ENCODE measurements at places on chromosomes 6 and 20. TPM values are rescaled to one million over a fixed set of nuclear protein-coding genes. Genes with fewer than 3 reads are reported as not detected.
A peak's percentile ranks its signal among the peaks of the same experiment; 100 is the strongest.

The RNF144B gene
- total RNA-seq, result 14.1 TPM

The ELOVL2 gene
- total RNA-seq, result 1.4 TPM

The MOG gene
- total RNA-seq, result 14.7 TPM

The CSE1L gene
- total RNA-seq, result 38.2 TPM

The CD24 gene
- total RNA-seq, result 0.71 TPM

The PAX1 gene
- total RNA-seq, result not detected

The TAAR6 gene
- total RNA-seq, result not detected

The PBOV1 gene
- total RNA-seq, result not detected

DNA sequence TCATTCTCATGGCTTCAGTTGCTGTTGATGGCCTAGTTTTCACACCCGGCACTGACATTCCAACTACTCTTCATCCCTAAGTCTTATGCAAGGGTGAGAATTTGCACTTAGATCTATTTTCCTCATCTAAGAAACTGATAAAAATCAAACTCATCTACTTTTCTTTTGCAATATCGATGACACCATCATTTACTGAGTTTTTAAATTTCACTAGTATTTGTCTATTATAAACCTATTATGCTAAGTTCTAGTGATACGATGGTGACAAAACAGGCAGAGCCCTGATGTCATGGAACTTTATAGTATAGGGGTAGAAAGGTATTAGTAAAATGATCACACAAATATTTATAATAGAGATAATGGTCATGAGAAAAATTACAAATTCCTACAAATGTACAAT, 167.9 kb upstream of the CITED2 start:
- H3K4me1 ChIP-seq, result no peaks in the 10 kb centered on the region
- no peak overlapping the region for H3K27ac ChIP-seq
- no peak for DNase-seq

- H3K27ac ChIP-seq, result no peak overlapping the region
- H3K27me3 ChIP-seq, result no peaks in the 10 kb centered on the region
- H3K4me3 ChIP-seq, result no peak overlapping the region
Measured at GRCh38 chr6:13375360-13375878, 47.1 kb upstream of the TBC1D7 start.

- DNase-seq, result no peak
- peaks cover 74% of the 10 kb centered on the region for H3K4me1 ChIP-seq
- H3K36me3 ChIP-seq, result peaks cover 19% of the 10 kb centered on the region
Measured at GRCh38 chr20:32206760-32207625, 550 bp downstream of the PLAGL2 start.

DNA sequence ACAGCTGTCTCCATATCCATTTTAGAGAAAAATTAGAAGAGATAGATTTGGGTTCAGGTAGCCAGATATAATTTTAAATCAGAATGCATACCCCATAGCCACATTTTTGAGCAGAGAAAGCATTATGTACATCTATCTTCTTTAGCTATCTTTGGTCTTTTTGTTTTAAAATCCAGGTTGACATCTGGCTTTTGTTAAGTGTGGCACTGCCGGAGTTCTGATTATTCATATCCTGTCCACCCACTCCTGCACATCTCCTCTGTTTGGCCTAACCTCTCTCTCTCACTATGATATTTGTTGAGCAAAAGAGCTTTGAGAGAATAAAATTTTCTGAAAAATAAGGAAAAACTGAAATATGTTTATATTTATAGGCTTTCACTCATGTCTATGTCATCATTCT, 189.7 kb downstream of the PACRG start:
- no peaks in the 10 kb centered on the region for H3K36me3 ChIP-seq
- H3K27ac ChIP-seq, result no peak overlapping the region
- no peak overlapping the region for H3K4me3 ChIP-seq
- no peaks in the 10 kb centered on the region for H3K4me1 ChIP-seq
- no peaks in the 10 kb centered on the region for H3K27me3 ChIP-seq

DNA sequence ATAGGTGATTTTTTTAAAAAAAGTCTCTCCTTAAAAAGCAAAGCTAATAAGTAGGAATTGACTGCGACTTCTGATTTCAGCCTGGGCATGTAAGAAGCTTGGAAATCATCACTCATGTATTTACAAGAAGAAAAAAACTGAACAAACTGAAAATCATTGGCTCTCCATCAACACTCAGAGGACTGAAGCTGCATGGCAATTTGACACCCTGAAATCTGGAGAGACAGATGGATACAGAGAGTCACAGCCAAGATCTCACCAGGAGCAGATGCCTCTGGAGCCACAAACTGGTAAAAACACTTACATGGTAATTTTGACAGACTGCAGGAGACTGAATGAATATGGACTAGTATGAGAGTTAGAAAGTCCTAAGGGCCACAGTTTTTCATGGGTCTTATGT, 191.2 kb upstream of the TCF21 start:
- H3K27me3 ChIP-seq, result no peaks in the 10 kb centered on the region
- H3K27ac ChIP-seq, result peak overlapping the region; percentile 21
- H3K4me1 ChIP-seq, result no peaks in the 10 kb centered on the region
- no peak overlapping the region for H3K4me3 ChIP-seq

DNA sequence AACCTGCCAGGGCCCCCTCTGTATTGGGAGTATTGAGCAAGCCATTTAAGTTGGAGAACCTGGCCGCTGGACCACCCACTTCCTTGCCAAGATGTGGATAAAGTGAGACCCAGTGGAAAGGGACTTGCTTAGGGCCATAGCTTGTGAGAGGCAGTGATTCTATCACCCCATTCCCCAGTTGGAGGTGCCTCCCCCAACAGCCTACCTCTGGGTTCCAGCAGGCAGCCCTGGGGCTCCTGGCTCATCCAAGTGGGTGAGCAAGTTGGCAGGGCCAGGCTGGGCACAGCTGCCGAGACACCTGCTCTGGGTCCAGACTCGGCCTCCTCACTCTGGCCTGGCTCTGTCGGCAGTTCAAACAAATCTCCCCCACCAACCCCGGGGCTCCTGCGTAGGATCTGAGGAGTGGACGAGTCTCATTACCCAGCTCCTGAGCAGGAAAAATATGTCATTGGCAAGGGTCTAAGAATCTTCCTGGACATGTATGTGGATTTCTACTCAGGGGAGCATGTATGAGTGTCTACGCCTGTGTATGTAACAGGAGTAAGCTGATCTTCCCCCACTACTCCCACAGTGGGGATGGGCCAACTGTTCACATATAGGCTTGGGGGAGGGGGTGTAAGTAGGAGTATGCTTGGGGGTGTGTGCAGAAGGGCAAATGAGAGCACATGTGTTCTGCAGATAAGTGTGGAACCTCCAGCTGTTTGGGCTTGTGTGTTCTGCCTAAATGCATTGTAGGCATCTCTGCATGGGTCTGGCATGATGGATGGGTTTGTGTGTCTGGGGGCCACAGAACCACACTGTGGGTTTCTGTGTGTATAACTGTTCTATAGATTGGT, 1.9 kb downstream of the ID1 start:
- no peaks in the 10 kb centered on the region for H3K36me3 ChIP-seq
- peaks cover 4% of the 10 kb centered on the region for H3K27me3 ChIP-seq
- DNase-seq, result no peak
- H3K4me3 ChIP-seq, result peak overlapping the region; percentile 78

- H3K27ac ChIP-seq, result peak overlapping the region; percentile 5
- no peak overlapping the region for H3K4me3 ChIP-seq
- no peaks in the 10 kb centered on the region for H3K4me1 ChIP-seq
- no peaks in the 10 kb centered on the region for H3K27me3 ChIP-seq
- DNase-seq, result no peak
- H3K36me3 ChIP-seq, result no peaks in the 10 kb centered on the region
Measured at GRCh38 chr6:14727494-14728395, 518.1 kb upstream of the JARID2 start.

DNA sequence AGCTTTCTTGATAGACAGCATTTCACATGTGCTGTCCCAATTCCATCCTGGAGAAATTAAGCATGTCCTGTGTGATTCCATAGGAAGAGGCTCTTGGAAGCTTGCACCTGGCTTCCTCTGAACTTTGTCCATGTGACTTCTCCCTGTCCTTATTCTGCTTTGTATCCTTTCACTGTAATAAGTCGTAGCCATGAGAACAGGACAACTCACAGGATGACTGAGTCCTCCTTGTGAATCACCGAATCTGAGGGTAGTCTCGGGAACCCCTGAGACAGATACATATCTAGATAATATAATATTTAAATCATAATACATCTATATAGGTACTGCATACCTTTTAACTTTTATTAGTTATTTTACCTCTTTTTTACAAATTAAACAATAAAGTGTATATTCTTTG, 156.7 kb upstream of the THEMIS start:
- no peak overlapping the region for H3K4me3 ChIP-seq
- no peaks in the 10 kb centered on the region for H3K4me1 ChIP-seq
- DNase-seq, result no peak
- no peak overlapping the region for H3K27ac ChIP-seq
- no peaks in the 10 kb centered on the region for H3K27me3 ChIP-seq

DNA sequence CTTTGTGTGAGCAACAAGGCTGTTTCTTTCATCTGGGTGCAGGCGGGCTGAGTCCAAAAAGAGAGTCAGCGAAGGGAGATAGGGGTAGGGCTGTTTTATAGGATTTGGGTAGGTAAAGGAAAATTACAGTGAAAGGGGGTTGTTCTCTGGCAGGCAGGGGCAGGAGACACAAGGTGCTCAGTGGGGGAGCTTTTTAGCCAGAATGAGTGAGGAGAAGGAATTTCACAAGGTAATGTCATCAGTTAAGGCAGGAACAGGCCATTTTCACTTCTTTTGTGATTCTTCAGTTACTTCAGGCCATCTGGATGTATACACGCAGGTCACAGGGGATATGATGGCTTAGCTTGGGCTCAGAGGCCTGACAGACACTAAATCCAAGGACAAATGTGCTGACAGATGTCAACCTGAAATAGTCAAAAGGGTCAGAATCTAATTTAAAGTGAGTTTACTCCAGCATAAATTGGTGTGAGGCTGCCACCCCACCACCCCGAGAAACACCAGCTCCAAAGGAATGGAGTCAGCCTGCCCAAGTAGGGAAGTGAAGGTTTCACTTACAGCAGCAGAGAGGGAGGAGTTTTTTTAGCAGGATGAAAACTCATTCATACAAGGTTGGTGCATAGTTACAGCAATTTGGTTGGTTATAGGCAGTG, 560.0 kb upstream of the CDH4 start:
- H3K4me1 ChIP-seq, result no peaks in the 10 kb centered on the region
- no peak for DNase-seq
- no peaks in the 10 kb centered on the region for H3K36me3 ChIP-seq
- H3K27ac ChIP-seq, result no peak overlapping the region

- H3K4me1 ChIP-seq, result no peaks in the 10 kb centered on the region
- no peak overlapping the region for H3K4me3 ChIP-seq
- no peak overlapping the region for H3K27ac ChIP-seq
- DNase-seq, result no peak
- no peaks in the 10 kb centered on the region for H3K36me3 ChIP-seq
- peaks cover 82% of the 10 kb centered on the region for H3K27me3 ChIP-seq
Measured at GRCh38 chr20:21577551-21577950, 63.7 kb upstream of the NKX2-2 start.

GRCh38 chr6:36333171-36333895, 3.4 kb downstream of the BNIP5 start:
- no peak overlapping the region for H3K4me3 ChIP-seq
- no peaks in the 10 kb centered on the region for H3K36me3 ChIP-seq
- peaks cover 22% of the 10 kb centered on the region for H3K4me1 ChIP-seq
- peaks cover 86% of the 10 kb centered on the region for H3K27me3 ChIP-seq

Data from left ventricle myocardium inferior (tissue), 1 donor.